ENCODE measurements at places on chromosomes 7 and 10.

DNA sequence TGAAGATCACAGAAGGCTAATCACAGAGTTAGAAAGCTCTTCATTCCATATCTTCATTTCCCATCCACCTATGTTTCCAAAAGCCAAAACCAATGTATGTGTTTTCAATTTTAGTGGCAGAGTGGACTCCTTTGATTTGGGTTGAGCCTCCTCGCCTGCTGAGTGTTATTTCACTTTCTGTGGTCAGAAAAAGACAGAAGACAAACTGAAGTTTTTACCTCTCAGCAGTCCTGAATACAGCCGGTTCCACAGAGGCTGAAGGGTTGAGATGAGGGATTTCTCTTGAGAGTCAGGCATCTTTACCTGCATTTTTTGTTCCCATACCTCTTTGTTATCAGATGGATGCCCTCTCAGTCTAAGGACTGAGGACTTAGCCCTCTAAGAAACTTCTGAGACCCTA, 659.6 kb downstream of the CCSER2 start:
- ATAC-seq, result no peak

GRCh38 chr10:19638896-19639233, 177.4 kb upstream of the PLXDC2 start:
- ATAC-seq, result peak; percentile 28

- peak; percentile 48 for ATAC-seq
Measured at GRCh38 chr7:93890464-93891068, at the start of gene TFPI2. TSS of gene TFPI2 (minus strand) at chr7:93890753. CDS start at chr7:93890678, 75 bp downstream.

- no peak for ATAC-seq
Measured at GRCh38 chr7:120919466-120919865, 31.1 kb upstream of the ING3 start.

GRCh38 chr7:64882341-64883112, 20.5 kb upstream of the ZNF273 start:
- ATAC-seq, result peak; percentile 81

DNA sequence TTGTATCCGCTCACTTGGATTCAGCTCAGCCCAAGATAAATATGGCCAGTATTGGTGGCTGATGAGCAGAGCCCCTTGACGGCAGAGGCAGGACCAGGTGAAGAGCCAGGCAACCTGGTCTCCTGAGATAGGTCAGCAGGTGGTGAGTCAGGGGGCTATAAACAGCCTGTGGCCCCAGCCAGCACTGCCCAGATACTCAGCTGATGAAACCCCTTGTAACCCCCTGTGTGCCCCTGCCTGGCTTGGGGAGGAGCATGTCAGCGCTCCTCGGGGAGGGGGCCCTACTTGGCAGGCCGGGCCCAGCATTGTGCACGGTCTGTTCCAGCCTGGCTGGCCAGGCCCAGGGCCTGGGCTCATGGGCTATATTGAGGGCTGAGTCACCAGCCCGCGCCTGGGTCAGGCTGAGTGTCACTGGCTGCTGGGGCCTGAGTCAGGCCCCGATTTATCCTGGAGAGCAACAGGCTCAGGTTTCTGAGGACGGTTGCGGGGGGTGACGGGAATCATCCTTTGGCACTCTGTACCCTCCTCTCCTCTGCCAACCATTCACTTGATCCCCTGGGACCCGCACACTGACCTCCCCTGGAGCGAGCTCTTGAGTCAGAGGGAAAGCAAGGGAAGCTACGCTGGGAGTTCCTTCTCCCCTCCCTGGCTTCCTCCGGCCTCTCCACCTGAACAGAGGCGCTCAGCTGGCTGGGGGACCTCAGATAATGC, 2.8 kb upstream of the FLNC start:
- peak; percentile 27 for ATAC-seq

GRCh38 chr7:21507627-21508343, 35.1 kb upstream of the DNAH11 start:
- ATAC-seq, result peak; percentile 51

GRCh38 chr10:570628-571163, 118.8 kb downstream of the DIP2C start:
- no peak for ATAC-seq

GRCh38 chr10:69844698-69845097, 43.0 kb downstream of the COL13A1 start:
- ATAC-seq, result no peak

All from gastroesophageal sphincter (tissue), 4 donors.